ENCODE measurements at places on chromosomes 3 and 15.

DNA sequence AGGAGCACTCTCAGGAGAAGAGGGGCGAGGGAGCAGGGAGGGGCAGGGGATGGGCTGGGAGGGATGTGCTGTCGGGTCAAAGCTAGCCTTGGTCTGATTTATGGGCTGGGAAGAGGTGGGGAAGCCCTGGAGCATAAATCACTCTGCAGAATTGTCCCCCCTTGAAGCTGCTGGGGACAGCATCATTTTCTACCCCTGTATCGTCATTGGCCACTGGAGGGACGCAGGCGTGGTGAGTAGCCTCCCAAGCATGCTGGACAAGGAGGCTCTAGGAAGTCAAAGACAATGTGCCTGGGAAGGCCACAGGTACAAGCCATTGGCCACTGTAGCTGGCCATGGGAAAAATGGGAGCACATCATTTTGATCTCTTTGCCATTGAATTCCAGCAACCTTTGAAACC, 175.5 kb upstream of the CTDSPL start:
- DNase-seq = no peak

GRCh38 chr3:107588217-107588616, 65.5 kb downstream of the BBX start:
- DNase-seq = no peak

GRCh38 chr3:128128251-128128650, 4.6 kb upstream of the RUVBL1 start:
- no peak for DNase-seq

DNA sequence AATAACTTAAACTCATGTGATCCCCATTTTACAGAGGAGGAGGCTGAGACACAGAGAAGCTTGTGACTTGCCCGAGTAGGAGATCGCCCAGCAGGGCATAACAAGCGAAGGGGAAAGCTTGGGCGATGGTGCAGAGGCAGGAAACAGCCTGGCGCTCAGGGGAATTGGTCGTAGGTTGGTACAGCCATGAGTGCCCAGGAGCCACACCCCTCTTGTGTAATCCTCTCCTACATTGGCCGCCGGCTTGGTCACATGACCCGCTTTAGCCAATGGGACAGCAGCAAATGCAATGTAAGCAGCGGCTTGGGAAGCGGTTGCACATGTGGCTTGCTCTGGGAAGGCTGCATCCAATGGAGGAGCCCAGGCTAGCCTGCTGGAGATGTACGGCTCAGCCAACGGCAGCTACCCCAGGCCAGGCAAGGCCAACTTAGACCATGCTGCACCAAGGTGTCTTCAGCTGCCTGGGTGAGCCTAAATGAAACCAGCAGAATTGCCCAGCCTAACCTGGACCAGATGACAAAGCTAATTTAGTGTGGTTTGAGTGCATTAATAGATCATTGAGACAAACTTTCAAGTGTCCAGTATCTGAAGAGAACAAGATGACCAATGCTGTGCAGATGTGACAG, 50.3 kb upstream of the SLC6A6 start:
- peak; percentile 29 for DNase-seq

DNA sequence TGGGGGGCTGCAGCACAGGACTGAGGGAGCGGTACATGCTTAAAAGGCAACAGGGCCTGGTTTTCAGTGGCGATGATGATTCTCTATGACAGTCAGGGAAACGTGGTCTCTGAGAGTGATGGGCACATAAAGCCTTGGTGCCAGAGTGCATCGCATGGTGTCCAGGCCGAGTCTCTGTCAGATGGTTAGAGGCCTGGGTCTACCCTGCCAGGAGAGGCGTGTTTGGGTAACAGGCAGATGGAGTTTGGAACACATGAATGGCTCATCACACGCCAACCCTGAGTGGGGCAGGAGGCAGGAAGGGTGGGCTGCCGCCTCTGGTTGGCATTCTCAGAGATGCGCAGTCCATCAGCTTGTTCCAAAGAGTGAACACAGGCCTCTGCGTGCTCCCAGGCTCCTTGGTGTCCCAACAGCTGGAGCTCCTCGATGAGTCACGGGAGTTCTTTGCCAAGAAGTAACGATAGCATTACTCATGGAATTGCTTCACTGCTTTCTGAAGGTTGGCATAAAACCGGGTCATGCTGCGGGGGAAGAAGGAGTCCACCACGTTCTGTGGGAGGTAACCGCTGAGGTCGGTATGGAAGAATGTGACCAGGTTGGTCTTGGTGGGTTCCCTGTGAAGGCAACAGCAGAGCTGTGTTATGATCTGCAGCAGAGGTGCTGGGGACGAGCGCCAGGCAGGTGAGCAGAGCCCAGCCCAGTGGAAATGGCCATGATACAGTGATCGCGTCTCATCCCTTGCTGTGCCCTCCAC, 11.0 kb downstream of the STARD5 start:
- DNase-seq = no peak

- DNase-seq = no peak
These were observed 302.6 kb upstream of the TBL1XR1 start for GRCh38 chr3:177499779-177500423.

GRCh38 chr3:127525373-127525772, 65.2 kb downstream of the TPRA1 start:
- DNase-seq = no peak

- DNase-seq = peak; percentile 37
These were observed 90.2 kb downstream of the ANP32A start for GRCh38 chr15:68730471-68730919.

GRCh38 chr3:124483915-124484470, 246.3 kb upstream of the UMPS start:
- no peak for DNase-seq

GRCh38 chr3:63998852-63999754, 24.2 kb downstream of the PSMD6 start:
- DNase-seq = no peak

- DNase-seq = no peak
These were observed 2.0 kb downstream of the NPHP3 start for GRCh38 chr3:132720228-132720627.

DNA sequence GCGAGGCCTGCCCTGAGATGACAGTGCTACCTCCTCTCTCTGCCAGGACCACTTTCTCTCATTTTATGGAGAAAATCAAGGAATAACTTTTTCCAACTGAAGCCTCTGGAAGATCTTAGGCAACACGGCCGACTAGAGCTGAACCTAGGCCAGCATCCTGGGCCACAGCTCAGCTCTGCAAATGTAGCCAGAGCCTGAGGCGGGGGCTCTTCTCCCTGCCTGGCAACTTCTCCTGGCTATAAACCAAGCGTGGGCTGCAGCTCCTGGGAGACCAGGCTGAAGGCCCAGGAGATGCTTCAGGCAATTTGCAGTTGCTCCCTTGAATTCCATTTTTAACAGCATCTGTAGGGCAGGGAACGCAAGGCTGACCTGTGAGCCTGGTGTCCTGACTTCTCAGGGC, 74.9 kb downstream of the CEMIP start:
- no peak for DNase-seq

DNA sequence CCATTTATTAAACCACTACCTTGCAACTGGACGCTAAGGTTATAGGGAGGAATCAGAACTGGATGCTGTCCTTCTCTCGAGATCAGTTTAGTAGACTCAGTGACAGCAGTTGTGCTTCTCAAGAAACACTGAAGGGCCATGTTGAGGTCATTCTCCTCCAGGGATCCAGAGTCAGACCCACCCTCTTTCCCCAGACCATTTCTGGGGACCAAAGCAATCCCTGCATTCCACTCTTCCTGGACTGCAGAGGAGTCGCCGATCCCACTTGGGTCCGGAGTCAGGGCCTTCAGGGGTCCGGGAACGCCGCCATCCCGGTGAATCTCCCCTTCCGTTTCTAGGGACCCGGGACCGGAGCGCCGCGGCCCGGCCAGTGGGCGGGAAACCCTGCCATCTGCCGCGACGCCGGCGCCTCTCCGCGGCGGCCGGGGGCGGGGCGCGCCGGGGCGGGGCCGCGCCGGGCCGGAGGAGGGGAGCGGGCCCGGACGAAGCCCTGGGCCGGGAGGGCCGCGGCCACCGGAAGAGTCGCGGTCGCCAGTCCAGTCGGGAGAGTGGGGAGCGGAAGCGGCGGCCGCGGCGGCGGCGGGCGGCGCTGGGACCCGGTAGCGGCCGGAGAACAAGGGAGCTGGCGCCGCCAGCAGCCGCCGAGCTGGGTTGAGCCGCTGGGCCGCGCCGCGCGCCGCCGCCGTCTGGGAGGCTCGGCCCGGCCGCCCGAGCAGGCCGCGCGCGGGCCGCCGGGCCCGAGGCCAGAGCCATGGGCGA, at the start of gene DVL3:
TSS of gene DVL3 (plus strand) at position 493 of the 759 bp plus-strand sequence. CDS start at position 752, 259 bp downstream.
- DNase-seq = no peak

- no peak for DNase-seq
These were observed 227.2 kb downstream of the ADAMTS17 start for GRCh38 chr15:100114571-100114970.

DNA sequence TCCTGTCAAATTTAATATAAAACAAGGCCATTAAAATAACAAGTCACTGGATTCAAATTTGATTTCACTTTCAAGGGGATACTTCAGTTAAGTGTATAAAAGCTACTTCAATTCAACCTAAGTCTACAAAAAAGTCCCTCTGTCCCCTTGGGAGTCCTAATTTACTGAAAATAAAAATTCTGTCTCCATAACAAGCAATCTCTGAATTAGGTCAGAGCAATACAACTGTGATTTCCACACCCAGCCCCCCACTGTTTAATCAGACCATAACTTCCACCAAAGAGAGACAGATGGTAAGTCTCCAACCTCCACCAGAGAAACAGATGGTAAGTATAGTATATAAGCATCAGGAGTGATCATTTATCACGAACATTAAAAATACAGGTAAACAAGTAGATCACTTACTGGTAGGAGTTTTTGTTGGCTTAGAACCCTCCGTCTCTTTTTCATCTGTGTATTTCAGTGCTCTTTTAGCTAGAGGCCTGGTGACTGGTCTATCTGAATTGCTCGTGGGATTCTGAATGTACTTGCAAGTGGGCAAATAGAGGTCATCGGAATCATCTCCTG, 12.1 kb downstream of the SGO1 start:
- DNase-seq = no peak

DNA sequence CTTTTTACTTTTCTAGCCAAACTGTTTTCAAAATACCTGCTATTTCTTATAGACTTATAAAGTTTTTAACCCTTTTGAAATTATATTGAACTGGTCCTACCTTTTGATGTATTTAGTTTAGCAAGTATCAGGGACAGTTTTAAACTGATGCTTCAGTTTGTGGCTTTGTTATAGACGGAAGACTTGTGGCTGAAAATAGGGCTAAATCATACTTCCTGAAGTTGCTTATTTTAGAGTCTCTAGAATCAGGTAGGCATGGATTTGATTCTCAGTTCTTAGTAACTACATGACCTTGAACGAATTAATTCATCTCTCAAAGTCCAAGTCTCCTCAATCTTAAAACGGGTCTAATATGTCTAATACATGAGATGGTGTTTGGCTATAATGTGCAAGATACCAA, 322.8 kb downstream of the RAP2B start:
- no peak for DNase-seq

- no peak for DNase-seq
These were observed 314.8 kb downstream of the DIPK2A start for GRCh38 chr3:144286235-144286910.

GRCh38 chr15:31498756-31499155, 172.1 kb downstream of the KLF13 start:
- DNase-seq = no peak

DNA sequence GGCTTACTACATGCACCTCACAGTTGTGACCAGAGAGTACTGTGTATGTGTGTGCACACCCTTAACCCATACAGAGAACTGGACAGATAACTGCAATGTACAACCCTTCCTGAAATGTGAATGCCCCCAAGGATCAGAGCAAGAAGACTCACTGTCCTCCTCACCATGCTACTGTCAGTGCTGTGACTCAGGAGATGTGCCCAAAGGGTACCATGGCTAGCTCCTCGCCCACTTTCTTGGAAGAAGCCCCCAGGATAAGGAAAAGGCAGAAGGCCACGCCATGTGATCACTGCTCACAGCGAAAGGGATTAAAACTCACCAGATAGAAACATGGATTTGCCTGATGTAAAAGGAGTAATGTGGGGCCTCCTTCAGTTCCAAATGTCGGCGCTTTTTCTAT, 41.8 kb downstream of the UBP1 start:
- no peak for DNase-seq

DNA sequence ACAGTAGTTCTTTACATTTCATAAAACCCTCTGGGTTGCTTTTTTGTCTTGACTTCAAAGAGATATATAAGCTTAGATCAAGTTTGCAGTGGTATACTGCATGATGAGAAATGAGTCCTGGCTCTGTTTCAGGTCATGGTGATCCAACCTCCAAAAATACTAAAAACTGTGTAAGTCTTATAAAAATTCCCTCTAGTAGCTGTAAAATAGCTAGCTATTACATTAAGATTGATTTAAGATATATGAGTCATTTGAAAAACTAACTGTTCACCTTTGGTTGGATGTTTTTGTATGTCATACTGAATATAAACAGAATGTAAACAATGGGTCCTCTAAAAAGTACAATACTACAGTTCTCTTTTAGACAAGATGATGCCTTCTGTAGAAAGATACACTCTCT, 879.2 kb downstream of the ROBO1 start:
- DNase-seq = no peak

- DNase-seq = no peak
These were observed 15.3 kb downstream of the TNK2 start for GRCh38 chr3:195893044-195893395.

- DNase-seq = peak; percentile 10
These were observed 65.3 kb downstream of the KLF13 start for GRCh38 chr15:31391687-31392671.

GRCh38 chr3:51932471-51933370, 9.0 kb downstream of the RRP9 start:
- no peak for DNase-seq

GRCh38 chr15:50888054-50888453, 20.4 kb upstream of the AP4E1 start:
- DNase-seq = no peak
